ENCODE measurements at places on chromosomes 2 and 18.
A peak's percentile ranks its signal among the peaks of the same experiment; 100 is the strongest.

GRCh38 chr18:24118750-24119577 lies 19.9 kb upstream of the CABYR start:
- peak; percentile 57 for DNase-seq

DNA sequence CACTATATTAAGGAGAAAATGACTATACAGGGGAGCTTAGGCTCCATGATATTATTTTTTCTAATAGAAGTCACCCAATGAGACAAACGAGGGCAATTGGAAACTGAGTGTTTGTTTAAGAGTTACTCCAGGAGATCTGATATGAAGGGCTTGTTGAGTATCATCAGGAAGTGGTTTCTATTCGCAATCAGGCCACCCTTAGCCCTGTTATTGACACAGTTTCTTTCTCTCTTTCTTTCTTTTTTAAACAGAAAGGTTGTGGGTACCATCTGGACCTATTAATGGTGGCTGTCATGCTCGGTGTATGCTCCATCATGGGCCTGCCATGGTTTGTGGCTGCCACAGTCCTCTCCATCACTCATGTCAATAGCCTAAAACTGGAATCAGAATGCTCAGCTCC lies 117.3 kb downstream of the DPP4 start:
- no peak for DNase-seq

GRCh38 chr2:38446418-38446817 lies 69.3 kb upstream of the ATL2 start:
- DNase-seq = no peak

DNA sequence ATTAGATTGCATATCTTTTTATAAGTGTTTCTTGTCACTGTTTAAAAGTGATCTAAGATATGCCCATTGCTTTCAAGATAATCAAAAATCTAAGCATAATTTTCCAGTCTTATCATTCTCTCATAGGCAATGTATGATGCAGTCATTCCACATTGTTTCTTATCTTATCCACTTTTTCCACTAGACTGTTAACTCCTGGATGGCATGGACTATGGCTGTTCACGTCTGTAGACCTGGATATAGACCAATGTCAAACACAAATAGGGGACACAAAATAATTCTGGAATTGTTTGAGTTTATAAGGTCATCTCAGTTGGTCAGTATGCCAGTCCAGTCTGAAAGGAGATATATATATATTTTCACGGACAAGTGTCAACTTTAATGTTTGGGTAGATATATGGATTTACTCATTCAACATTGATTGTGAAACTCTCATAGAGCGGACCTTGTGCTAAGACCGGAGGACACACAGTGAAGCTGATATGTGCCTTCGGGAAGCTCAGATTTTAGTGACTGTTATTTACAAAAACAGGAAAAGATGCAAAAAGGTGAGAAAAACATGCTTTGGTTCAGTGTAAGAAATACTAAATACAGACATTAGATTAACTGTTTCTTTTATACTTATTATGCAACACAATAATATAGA lies 689.4 kb upstream of the SLC8A1 start:
- no peak for DNase-seq

DNA sequence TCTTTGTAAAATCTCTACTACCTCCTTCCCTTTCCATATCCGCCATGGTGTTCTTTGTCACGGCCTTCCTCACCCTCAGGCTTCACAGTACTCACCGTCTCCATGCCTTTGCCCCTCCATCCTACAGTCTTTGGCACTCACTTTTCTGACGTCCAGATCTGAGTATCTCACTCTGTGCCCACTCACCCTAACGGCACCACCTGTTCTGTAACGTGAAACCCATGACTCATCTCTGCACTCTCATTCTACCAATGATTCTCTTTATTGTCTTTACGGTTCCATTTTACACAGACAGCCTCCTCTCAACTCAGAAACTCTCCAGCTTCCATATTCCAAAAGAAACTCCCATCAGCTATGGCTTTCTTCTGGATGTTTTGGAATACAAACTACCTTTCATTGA lies 56.7 kb downstream of the NETO1 start:
- DNase-seq = no peak

GRCh38 chr2:16656784-16657391 lies 8.7 kb downstream of the CYRIA start:
- DNase-seq = no peak

GRCh38 chr2:95240556-95240955 lies 33.2 kb downstream of the ZNF892 start:
- DNase-seq = no peak

DNA sequence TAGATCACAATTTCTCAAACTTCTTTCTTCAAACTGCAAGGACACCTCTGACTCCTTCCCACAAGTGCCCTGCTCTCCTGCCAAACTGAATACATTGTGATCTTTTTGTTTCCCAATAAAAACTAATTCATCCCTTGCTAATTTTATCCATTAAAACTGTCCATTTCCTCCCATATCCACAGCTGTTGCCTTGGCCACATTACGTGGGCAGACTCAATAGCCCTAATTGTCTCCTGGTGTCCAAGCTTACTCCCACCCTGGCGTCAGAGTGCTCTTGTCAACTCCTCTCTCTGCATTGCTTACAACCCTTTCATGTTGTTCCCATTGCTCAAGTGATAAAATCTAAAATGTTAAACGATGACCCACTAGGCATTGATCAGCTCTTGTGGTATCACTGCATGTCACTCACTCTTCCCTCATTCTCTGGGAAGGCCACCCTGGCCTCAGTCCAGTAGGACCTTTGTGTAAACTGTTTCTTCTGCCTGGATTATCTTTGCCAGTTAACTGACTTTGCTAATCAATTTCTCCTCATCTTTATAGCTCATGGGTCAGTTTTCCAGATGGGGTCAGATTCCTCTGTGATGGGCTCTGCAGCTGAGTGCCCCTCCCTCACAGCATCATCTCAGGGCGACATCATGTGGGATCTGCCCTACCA lies 525.0 kb downstream of the SLC4A3 start:
- DNase-seq = peak; percentile 39

DNA sequence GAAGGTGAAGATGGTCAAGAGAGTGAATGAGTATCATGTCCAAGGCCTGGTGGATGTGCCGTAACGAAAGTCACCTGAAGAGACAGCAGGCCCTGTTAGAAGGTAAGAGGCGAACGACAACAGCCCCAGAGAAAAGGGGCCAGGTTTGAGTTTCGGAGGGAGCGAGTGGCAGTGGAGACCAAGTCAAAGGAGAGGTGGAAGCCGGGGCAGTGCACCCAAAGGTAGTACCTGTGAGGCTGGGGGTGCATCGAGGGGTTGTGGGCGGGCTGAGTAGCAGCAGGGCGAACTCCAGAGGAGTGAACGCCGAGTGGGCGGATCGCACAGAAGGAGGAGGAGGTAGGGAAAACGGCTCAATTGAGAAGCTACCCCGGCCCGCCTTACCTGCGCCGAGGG lies 358 bp downstream of the USP37 start:
- DNase-seq = no peak

GRCh38 chr2:234363647-234364294 lies 133.1 kb downstream of the ARL4C start:
- DNase-seq = no peak

- DNase-seq = no peak
Measured at GRCh38 chr2:108189316-108189715, 50.5 kb upstream of the SULT1C3 start.

DNA sequence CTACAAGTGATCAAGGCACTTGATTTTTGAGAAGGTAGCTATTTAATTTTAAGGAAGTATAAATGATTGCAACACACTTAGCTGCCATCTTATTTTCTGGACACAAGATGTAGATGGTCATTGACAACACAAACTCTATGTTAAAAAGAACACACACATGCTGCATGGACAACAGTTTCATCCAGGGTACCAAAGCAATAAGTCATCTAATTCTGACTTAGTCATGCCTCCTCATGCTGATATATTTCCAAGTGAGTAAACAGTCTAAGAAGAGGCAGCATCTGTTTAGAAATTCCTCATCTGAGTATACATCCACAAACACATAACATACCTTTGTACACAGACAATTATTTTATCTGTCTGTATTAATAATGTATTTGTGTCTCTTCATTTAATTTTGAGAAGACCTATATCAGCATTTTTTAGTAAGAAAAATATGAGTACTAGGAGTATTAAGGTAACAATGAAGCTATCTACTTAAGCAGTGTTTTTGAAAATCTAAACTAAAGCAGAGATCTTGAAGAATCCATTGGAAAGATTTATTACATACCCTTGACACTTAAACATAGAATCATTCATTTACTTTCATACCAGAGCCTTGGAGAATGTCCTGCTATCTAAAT lies 84.9 kb downstream of the SCN1A start:
- no peak for DNase-seq

GRCh38 chr2:25365241-25365640 lies 23.5 kb upstream of the DNMT3A start:
- no peak for DNase-seq

DNA sequence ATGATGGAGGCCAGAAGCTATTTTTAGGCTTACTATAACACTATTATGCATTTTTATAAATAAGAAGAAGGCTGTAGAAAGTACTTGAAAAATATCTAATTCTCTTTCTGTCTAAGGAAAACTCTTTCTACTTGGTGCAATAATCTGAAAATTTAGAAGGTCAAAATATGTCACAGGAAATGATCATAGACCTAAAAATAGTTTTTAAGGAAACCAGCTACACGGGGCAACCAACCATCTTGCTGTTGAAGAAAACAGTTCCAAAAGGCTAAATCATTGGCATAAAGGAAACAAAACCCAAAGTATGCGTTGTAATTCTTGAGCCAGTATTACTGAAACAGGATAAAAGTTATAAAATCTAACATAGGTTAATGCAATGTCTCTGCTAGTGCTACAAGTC lies 40.2 kb downstream of the SOCS6 start:
- no peak for DNase-seq

DNA sequence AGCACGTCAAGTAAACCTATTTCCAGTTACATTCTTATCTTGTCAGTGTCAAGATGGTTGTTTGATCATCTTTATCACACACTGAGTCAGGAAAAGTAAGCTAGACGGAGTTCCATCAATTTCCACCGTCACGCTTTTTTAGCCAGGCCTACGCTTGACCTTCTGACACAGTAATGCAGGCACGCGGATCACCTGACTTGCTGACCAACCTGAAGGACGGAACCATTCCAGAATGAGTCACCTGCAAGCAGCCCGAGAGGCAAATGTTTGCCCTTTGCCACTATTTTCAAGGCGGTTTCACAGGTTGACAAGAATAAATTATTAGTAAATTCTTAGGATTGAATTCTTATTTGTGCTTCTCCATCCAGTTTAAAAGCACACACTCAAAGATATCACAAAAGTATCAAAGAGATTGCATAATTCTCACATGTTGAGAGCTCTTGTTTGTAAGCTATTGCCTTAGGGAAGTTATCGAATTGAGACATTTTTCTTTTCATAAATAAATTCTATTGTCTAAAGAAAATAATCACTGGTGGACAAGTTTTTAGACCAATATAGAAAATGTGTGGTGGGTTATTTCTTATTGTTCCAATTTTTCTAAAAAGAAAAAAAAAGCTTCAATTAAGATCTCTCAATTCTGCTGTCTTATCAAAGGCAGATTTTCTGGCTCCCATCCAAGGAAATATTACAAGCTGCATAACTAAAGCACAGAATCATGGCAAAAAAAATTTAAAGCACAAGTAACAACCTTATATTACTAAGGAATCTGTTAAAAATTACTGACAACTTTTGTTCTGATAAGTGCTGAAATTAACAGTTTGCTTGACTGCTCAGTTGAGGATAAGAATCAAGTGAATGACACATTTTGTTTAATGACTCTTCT lies 31.9 kb downstream of the UXS1 start:
- no peak for DNase-seq

- no peak for DNase-seq
Measured at GRCh38 chr2:40101131-40101575, 322.1 kb upstream of the THUMPD2 start.

DNA sequence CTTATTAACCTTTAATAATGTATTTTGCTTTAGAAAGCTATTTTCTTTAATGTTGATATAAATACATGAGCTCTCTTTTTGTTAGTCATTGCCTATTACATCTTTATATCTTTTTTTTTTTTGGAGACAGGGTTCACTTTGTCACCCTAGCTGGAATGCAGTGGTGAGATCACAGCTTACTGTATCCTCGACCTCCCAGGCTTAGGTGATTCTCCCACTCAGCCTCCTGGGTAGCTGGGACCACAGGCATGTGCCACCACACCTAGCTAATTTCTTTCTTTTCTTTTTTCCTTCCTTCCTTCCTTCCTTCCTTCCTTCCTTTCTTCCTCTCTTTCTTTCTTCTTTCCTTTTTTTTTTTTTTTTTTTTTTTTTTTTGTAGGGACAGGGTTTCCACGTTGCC lies 15.4 kb downstream of the NAB1 start:
- no peak for DNase-seq

GRCh38 chr2:231470246-231470900 lies 6.1 kb upstream of the NCL start:
- no peak for DNase-seq

- no peak for DNase-seq
Measured at GRCh38 chr2:178427458-178427857, 23.5 kb downstream of the PRKRA start.

DNA sequence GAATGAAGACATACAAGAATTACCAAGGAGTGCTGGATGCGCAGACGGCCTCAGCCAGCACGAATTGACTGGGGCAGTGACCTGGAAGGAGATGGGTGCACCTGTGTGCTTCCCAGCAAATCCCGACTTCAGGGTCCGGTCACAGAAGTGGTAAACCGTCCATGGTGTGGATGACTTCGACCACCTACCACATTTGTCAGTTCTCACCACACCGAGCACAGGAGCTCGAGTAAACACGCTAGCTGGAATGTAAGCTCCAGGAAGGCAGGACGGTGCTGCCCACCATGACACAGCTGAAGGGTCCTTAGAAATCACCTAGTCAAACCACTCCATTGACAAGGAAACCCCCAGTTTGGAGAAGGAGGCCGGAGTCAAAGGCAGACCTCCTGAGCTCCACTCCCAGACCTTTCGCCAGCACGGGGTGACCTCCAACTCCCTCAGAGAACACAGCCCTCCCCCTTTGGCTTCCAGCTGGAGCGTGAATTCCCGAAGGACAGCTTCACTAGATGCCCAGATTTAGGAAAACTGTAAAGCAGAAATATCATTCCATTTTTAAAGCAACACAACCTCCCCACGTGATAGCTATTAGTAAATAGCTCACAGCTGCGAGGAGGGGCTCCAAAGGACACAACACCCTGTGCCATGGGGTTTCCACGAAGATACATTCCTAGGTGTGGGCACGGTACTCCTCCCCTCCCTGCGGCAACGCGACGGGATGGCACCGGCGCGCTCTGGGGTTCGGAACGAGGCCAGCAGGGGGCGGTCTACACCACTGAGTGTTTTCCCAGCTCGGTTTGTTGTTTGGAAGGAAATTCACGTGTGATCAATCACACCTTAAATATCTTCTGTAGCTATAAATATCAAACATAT lies 34.1 kb upstream of the GNAL start:
- no peak for DNase-seq

Data from urinary bladder (tissue), 4 donors.